ENCODE measurements at places on chromosomes 5 and 9.

DNA sequence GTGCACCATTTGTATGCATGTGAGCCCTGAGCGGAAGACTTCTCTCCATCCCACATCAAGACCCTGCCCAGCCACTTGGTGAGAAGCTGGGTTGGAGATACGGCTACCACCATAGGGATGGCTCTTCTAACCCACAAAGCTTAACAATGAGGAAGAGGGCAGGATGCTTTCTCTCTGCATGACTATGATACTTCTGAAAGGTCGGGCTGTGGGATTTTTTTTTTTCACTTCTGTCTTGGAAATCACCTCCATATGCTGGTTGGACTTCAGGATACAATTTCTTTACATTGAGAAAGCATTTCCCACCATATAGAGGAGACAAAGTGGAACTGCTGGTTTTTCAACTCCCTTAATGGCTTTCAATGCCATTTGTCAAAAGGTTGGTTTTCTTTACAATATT, 30.5 kb downstream of the ZNF366 start:
- DNase-seq, result no peak

DNA sequence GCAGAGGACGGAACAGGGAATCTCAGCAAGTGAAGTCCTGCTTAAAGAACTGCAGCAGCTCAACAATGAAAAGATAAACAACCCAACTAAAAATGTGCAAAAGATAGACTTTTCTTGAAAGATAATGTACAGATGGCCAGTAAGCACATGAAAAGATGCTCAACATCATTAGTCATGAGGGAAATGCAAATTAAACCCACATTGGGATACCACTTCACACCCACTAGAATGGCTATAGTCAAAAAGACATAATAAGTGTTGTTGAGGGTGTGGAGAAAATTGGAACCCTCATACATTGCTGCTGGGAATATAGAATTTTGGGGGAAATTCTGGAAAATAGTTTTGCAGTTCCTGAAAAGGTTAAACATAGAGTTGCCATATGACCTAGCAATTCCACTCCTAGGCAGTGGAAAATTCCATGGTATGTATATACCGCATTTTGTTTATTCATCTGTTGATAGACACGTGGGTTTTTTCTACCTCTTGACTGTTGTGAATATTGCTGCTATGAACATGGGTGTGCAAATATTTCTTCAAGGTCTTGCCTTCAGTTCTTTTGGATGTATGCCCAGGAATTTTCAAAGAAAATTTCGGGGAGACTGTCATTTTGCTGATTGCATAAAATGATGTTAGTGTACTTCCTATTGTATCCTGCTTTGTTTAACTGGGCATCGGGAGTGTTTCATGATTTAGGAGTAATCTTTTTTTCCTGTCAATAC, 7.2 kb downstream of the CNOT8 start:
- no peak for DNase-seq

DNA sequence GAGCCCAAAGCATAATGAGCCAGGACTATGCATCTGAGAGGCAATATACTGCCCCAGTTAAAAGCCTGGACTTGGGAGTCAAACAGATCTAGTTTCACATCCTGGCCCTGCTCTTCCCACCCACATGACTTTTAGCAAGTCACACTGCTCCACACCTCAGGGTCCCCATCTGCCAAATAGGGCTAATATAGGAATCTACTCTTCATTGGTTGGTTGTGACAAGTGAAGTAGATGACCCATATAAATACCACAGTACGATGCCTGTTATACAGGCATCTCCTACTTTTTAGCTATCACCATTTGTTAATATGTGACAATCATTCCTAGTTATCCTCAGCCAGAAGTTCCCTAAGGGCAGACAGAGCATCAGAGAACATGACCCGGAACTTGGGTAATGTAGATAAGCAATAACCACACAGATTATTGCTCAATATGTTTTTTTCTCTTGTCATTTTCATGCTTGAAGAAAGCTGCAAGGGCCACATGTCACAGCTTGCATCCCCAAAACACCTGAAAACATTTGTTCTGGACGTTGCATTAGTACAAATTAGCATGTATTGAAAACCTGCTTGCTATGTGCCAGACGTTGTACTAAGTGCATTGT, 20.4 kb downstream of the ADAM19 start:
- no peak for DNase-seq

- no peak for DNase-seq
These were observed 19.9 kb upstream of the CPEB4 start for GRCh38 chr5:173868096-173868880.

DNA sequence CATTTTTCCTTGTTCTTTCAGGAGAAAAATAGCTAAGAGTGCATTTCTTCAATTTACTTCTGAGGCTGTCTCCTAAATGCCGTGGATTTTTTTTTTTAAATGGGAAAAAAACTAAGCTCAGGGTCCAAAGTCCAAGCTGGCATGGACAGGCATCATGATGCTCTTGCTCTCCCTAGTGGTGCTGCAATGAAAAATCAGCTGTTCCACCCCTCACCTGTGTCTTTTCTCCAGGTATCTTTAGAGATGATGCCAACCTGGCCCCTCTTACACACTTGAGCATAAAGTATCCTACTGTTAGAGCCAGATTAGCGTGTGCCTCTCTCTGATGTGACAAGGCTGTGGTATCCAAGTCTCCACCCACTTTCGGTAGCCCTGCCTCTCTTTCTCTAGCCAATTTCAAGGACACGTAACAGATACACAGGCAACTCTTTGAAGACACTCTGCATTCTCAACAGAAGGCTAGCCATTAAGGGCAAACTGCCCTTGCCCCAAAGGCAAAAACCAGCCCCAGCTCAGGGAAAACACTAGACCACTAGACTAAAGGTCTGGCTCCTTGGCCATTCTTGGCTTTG, 208.8 kb downstream of the SAXO1 start:
- DNase-seq, result no peak

- DNase-seq, result no peak
These were observed 381.3 kb downstream of the DMRT2 start for GRCh38 chr9:1431461-1431860.

DNA sequence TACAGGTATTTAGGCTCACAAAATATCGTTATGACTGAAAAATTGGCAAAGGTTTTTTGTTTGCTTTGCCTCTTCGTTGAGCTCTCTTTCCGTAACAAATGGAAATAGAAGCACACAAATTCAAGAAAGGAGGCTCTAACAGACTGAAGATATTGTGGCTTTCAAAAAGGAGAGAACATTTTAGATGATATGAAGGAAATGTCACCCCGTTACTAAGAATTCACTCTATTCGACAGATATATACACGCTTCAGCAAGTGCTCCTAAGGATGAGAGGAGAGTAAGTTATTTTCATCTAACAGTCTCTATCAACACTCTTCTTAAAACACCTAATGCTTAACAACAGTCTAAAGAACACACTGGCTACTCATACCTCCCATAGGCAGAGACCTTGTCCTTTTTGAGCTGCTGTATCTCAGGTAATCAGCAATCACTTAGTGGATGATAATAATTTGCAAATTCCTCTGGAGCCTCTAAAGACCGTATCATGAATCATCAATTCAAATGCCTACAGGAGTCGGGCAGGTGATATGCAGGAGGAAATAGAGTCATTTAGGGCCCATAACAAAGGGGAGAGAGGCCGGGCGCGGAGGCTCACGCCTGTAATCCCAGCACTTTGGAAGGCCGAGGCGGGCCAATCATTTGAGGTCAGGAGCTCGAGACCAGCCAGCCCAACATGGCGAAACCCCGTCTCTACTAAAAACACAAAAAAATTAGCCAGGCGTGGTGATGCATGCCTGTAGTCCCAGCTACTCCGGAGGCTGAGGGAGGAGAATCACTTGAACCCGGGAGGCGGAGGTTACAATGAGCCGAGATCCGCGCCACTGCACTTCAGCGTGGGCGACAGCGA, 1.4 kb upstream of the HSDL2 start:
- DNase-seq, result no peak

GRCh38 chr5:151869843-151870242, 54.8 kb downstream of the GLRA1 start:
- DNase-seq, result no peak

GRCh38 chr5:3216386-3216785, 379.2 kb upstream of the IRX1 start:
- DNase-seq, result no peak

- no peak for DNase-seq
These were observed 43.9 kb downstream of the ZNF608 start for GRCh38 chr5:124702525-124702924.

DNA sequence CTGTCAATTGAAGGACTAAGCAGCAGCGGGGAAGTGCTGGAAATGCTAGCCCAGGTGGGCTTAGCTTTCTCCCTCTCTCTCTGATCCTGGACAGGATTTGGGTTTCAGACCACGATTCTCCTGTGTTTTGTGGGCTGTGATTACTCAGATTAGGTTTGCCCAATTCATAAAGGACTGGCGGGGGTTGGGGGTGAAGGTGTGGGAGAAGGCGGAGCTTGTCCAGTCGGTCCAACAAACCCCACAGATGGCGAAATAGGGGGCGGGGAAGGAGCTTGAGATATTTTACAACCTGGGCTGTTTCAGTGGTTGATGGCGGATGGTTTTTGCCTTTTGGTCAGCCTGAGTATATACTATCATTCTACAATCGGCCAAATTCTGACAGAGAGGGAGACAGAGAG, 35.2 kb downstream of the PCDHAC2 start:
- DNase-seq, result no peak

DNA sequence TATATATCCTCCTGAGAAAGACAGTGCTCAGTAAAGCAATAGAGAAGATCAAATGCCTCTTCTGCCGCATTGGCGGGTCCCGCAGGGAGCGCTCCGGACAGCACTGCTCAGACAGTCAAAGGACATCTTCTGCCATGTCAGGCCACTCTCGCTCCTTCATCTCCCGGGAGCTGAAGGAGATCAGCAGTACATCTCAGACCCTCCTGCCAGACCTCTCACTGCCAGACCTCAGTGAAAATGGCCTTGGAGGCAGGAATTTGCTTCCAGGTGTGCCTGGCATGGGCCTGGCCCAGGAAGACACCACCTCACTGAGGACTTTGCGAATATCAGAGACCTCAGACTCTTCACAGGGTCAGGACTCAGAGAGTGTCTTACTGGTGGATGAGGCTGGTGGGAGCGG, 12.2 kb downstream of the PTGER4 start:
- DNase-seq, result no peak

DNA sequence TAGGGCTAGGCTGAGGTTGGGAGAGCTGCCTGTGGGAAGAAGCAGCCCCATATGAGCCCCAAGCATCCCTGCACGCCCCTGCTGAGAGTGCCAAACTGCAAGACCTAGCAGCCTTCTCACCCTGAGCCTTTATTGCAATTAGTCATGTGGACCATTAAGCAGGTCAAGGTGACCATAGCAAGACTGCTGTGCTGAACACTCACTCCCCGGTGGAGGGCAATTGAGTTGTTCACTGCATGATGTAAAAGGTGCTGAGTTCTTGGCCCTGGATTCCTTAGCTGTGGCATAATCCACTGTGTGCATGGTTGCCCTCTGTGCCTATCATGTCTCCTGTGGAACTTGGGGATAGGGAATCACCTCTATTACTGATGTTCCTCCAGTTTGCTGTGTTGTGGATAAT, 131.1 kb downstream of the FOXD1 start:
- no peak for DNase-seq

- no peak for DNase-seq
These were observed 18.5 kb upstream of the SNX2 start for GRCh38 chr5:122756264-122756911.

GRCh38 chr9:6907772-6908381, 150.1 kb downstream of the KDM4C start:
- no peak for DNase-seq

GRCh38 chr5:80959138-80959537, 1.0 kb upstream of the RASGRF2 start:
- DNase-seq, result no peak

- no peak for DNase-seq
These were observed 25.6 kb downstream of the LYRM7 start for GRCh38 chr5:131196331-131196730.

DNA sequence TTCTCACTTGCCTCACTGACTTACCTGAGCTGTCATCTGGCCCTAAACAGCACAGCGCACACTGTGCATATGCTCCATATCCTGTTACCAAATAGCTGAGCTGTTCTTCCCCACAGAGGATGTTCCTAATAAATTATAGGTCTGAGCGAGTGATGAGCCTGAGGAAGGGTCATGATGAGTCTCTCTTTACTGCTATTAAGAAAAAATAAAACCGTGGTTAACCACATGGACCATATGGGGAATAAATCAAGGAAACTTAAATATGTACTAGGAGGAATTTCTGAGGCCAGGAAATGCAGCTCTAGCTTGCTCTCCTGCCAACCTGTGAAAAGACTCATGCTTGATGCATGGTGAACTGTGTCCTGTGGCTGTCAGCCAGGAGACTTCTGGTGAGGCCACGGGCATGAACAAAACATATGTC, 424.8 kb upstream of the DMAC1 start:
- DNase-seq, result no peak

DNA sequence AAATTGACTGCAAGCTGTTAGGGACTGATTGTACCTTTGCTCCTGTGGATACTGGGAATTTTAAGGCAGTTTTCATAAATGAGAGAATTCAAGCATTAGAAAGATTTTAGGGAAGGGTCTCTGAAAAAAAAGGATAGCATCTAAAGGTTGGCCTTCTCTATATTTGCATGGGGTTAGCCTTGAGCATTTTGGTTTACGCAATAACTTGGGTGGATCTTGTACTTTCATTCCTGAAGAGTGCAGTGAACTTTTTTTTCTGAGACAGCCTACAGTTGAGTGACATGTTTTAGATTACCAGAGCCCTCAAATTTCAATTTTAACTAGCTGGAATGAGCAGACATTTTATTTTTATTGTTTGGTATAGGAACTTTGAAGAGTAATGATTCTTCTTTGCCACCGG, 91.6 kb upstream of the NR3C1 start:
- no peak for DNase-seq

GRCh38 chr9:118444403-118444802, 740.2 kb downstream of the TLR4 start:
- DNase-seq, result no peak

GRCh38 chr9:2341126-2341525, 280.5 kb upstream of the VLDLR start:
- no peak for DNase-seq

GRCh38 chr9:132505991-132506655, 76.3 kb upstream of the BARHL1 start:
- DNase-seq, result no peak

DNA sequence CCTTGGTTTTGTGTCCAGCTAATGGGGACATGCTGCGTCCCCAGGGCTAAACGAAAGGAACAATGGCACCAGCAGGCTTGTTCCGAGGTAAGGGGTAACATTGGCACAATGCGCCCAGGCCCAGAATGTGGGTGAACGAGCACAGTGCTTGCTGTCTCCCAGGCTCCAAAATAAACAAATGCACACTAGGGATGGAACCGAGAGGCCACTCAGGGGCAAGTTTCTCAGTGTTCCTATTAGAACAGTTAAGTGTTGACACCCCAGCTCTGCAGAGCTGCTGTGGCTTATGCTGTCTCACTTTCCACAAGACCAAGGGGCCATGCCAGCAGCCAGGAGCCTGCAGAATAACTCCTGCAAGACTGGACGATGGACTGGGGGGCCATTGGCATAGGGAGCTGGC, 492.4 kb downstream of the GADD45G start:
- DNase-seq, result no peak
